CD14-positive monocyte (primary cell): ENCODE measurements at places on chromosomes 7 and 10.

DNA sequence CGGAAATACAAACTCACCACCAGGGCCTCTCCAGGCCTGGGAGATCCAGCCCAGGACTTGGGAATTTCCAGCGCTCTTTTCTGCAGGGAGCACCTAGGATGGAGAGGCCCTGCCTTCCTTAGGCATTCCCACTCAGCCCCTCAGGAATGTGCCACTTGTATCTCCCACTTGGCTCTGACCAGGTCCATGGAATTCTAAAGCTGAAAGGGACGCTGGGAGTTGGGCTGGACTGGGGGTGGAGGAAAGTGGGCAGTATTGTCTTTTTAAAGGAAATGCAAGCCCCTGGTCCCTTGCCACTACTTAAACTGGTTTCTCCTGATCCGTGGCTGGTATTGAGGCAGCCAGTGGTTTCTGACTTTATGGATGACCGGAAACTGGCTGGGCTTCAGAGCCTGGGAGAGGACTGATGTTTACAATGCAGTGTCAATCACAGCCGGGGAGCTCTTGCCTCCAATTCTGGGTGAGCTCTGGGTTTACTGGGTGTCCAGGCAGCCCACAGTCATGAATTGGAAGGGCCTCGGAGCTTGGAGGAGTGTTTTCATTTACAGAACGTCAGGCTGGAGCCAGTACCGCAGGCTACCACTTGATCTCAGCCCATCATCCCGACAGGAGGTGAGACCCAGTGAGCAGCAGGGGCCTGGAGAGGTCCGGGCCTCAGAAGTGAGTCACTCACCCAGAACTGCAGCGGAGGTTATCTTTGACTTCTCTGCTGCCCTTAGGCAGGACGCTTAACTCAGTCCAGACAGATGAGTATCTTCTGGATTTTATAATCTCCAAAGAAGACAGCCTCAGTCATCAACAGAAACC lies 27.3 kb downstream of the AGAP3 start:
- DNase-seq = no peak

- DNase-seq = no peak
Measured at GRCh38 chr10:29268011-29268410, 20.9 kb upstream of the LYZL1 start.

GRCh38 chr10:14032406-14032998 lies 298.2 kb downstream of the FRMD4A start:
- DNase-seq = peak; percentile 15

DNA sequence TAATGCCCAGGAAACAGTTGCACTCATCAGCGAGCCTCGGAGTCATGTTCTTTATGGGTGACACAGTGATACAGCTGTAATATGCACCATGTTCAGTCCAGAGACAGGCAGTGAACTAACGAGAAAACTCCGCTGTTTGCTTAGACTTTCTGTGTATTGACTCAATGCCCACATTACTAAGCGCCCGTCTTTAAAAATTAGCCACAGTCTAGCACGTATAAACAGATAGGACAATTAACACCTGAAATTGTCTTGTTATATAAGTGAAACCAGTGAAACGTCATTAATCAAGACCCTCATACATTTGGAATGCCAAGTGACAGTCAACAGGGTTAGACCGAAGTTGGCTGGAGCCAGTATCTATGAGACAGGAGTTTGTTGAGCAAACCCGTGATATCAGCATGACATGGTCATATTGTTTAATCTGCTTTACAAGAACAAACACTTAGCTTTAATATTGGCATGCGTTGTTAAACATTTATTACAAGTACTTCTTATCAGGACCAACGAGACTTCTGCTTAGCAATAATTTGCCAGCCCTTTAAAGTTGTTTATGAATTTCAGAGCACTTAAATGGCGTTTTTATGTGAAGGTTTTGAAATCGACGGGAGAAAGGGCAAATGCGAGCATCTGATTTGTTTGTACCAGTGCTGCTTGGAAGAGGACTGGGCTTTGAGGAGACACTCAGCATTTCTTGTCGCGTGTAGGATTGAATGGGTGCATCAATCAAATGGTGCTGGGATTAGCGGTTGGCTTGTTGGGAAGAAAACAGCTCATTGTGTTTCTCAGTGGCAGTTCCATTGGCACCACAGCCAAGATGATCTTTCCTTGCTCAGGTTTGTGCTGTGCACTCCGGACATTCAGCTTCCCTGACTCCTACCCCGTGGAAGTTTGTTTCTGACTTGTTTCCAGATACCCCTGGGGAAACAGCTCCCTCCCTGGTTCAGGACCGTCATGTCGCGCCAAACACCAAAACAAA lies 56.3 kb downstream of the CAMK1D start:
- no peak for DNase-seq

DNA sequence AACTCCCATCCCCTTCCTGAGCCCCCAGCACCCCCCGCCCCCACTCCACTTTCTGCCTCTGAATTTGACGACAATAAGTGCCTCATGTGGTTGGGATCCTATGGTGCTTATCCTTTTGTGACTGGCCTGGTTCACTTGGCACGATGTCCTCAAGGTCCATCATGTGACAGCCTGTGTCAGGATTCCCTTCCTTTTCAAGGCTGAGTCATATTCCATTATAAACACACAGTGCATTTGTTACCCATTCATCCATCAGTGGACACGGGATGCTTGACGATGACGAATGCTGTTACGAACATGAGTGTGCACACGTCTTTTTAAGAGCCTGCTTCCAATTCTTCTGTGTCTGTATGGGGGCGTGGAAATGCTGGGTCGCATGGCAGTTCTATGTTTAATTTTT lies 26.7 kb downstream of the SHH start:
- DNase-seq = no peak

- DNase-seq = no peak
Measured at GRCh38 chr7:24701261-24702235, 55.7 kb downstream of the GSDME start.

DNA sequence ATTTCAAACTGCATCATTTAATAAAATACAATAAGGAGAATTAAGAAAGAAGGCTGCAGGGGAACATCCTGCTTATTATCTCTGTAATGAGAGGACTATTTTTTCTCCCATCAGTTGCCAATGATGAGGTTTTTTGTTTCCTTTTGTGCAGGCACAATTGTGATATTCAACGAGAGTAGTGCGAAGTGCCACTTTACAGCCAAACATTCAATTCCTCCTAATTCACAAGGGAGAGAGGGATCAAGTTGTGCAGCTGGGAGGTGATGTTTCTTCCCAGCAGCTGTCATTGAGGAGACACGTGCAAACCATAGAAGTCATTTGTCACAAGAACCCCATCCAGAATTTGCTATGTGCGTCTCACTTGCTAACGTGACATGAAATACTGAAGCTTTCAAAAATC lies 81.6 kb upstream of the ICA1 start:
- DNase-seq = no peak

- no peak for DNase-seq
Measured at GRCh38 chr7:123573341-123573740, 15.7 kb upstream of the NDUFA5 start.

- no peak for DNase-seq
Measured at GRCh38 chr7:29341156-29341555, 146.6 kb downstream of the CHN2 start.

GRCh38 chr10:25501912-25502311 lies 327.1 kb downstream of the GPR158 start:
- DNase-seq = no peak

DNA sequence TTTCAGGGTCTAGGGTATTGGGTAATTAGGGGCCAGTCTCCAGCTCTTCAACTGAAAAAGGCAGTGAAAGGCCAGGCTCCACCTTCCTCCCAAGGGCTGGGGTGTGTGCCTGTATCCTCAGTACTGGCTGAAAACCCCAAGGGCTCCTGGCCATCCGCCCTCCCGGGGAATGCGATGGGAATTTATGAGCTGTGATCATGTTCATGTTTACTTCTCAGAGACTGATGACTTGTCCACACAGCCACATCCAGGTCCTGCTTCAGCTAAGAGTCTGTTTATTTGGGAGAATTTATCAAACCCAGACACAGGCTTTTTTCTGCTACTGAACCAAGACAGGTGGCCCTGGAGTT lies 91.7 kb downstream of the CCDC3 start:
- DNase-seq = no peak

DNA sequence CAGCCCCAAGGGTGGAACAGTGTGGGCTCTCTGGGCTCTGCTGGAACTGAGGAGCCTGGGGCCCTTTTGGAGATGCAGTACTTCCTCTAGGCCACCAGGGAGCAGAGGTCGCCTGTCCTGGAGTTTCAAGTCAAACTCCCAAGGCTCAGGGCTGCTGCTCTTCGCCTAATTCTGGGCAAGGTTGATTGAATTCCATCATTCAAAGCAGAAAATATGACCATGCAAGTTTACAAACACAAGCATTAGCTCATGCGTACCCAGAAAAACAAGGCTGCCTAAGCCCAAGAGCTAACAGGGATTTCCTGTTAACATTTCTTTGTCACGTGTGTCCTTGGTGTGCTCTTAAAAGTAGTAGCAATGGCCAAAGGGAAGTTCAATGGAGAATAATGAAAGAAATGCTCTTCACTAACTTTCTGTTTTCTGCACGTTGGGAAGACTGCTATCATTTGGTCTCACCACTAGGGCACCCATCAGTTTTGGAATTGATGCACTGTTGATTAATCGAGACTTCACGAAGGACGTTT lies 20.1 kb downstream of the LDB3 start:
- peak; percentile 45 for DNase-seq

DNA sequence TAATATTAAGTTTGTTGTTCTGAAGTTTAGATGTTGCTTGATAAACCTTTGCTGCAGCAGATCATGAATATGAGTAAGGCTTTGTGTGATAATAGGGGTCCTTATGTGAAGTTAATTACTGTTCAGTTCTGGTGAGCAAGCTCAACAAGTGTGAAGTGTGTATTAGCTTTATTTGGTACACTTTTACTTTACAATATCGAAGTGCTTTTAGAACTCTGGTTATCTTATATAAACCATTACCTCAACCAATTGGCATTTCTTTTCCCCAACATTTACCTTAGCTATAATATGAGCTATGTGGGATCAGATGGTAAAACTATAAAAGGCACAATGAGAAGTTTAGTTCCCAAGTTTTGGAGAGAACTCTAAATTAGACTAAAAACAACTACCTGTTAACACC lies 127.6 kb downstream of the LCOR start:
- no peak for DNase-seq

- no peak for DNase-seq
Measured at GRCh38 chr10:116053910-116054309, 219.1 kb downstream of the GFRA1 start.

- no peak for DNase-seq
Measured at GRCh38 chr10:70391654-70392053, 9.2 kb upstream of the LRRC20 start.

GRCh38 chr7:150361807-150362621 lies 6.6 kb upstream of the REPIN1 start:
- DNase-seq = no peak

DNA sequence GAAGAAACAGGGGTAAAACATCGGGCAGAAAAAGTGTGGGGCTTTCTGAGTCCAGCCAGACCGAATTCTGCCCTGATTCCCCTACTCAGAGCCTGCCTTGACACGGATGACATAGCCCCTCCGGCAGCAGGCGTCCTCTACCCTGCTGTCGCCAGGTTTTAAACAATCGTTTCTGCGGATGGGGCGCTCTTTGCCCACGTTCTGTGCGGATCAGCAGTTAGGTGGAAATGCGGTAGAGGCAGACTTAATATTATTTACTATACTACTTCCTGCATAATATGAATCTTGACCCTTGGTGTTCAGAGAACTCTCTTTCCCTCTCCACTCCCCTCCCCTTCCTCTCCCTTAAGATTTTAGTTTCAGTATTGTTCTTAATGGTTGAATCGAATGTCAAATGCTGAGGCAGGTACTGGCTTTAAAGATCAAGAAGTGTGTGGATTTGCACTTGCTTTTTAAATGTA lies 2.4 kb downstream of the GATA3 start:
- no peak for DNase-seq

DNA sequence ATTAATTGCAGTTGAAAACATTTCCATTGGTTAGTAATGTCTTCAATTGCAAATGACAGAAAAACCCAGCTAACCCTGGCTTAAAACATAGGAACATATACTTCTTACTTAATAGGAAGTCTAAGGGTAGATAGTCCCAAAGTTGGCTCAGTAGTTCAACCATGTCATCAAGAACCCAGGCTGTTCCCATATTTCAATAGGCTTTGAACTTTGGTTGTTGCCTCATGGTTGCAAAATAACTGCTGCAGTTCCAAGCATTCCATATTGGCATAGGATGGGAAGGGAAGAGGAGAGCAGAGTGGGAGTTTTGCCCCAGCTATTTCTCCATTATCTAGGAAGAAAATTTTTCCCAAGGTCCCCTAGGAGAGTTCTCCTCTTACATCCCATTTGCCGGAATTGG lies 81.4 kb upstream of the EEPD1 start:
- DNase-seq = no peak

DNA sequence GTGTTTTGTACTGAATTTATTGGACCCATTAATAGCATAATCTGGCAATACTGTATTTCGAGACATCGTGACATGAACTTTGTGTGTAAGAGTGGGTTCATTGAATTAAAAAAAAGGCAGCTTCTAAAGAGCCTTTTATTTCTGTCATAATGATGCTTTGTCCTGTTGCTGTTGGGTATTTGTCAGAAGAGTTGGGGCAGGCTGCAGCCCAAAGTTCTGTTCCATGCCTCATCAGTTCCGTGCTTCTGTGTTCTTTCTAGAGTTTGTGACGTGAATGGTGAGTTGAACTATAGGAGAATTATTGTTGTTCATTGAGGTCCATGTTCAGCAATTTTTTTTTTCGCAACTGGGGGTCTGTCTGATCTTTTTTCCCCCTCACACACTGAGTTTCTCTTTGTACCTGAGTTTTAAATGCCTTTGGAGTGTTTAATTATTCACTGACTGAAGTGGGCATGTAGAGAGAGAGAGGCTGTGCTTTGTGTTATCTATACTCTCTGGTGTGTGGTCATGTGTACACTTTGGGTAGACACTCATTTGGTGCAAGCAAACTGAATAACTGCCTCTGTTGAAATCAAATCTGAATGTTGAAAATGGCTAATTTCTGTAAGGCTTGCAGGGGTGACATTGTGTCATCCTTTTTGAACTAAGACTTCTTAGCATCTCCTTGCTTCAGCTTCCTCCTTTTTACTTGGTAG lies 69.8 kb downstream of the ADD3 start:
- DNase-seq = peak; percentile 88

GRCh38 chr10:44383749-44384600 lies 922 bp downstream of the CXCL12 start:
- no peak for DNase-seq

DNA sequence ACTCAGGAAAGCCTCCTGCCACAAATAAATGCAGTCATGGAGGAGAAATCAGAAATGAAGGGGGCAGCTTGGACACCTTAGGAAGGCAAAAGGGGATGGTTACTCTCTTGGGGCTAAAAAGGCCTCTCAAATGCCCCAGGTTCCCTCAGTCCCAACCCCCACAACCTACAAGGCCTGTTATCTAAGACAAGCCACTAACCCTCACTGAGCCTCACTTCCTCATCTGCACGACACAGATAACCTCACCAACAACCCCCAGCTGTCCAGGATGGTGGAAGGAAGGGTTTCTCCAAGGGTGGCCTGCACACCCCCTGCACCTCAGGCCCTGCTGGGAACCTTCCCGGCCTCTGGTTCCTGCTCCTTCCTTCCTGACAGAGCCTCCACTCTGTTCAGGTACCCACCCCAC lies 29.2 kb downstream of the SORBS1 start:
- DNase-seq = no peak
